ENCODE measurements at places on chromosomes 2 and 18.

GRCh38 chr2:140797718-140798117, 1333.1 kb downstream of the LRP1B start:
- no peak for DNase-seq

- no peak for DNase-seq
These were observed 36.9 kb upstream of the BMPR2 start for GRCh38 chr2:202339071-202339870.

DNA sequence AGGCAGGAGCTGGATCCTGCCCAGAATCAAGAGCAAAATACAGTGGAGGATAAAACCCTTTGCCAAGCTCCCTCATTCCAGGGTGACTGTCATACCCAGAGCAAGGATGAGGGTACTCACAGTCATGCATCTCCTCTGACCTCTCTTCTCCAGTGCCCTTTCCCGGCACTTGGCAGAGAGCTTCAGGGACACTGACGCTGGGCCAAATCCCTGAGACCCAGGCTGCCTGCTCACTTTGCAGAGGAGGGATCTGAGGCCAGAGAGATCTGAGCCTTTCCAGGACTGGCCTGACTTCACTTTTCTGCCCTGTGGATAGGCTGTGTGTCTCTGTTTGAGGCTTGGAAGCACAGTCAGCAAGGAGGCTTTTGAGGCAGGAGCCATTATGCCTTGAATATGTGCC, 330.0 kb downstream of the CELF4 start:
- DNase-seq: no peak

DNA sequence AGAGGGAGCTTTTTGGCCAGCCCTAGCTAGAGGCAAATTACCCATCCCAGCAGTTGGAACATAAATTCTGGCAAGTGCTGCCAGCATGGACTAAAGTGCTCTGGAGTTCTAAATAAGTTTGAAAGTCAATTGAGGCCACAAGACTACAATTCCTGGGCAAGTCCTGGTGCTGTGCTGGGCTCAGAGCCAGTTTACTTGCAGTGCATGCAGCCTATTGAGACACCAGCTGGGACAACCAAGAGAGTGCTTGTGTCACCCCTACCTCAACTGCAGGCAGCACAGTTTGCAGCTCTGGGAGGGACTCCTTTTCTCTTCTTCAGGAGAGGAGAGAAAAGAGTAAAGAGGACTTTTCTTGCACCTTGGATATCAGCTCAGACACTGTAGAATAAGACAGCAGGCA, 277.2 kb upstream of the TMEFF2 start:
- no peak for DNase-seq

- no peak for DNase-seq
These were observed 568.2 kb downstream of the THSD7B start for GRCh38 chr2:137333386-137334165.

DNA sequence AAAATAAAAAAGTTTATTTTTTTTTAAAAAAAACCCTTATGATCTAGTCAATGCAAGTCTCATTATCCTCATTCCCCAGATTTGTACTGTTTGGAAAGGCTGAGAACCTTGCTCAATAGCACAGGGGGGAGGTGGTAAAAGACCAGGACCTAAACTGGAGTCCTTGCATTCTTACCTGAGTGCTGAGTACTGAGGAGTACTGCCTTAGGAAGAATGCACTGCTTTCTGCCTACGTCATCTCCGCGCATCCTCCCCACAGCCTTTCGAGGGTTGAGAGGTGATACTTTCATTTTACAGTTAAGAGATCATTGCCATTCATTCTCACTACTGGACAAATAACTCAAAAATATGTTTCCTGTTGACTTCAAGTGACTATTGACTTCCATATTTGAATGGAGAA, 73.8 kb downstream of the MAP3K20 start:
- DNase-seq: no peak

DNA sequence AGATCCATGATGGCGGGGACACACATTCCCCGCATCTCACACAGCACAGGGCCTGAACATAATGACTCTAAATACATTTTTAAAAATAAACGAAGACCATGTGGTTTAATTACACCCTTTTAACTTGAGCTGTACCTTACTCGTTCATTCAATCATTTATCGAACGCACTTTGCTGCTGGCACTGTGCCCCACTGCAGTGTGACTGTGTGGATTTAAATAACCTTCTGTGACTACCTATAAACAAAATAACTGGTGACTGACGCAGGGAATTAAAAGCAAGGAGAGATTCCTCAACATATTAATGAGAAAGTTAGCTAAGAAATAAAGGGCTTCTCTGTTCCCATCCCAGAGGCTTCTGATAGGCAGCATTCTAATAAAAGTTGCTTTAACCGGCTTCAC, 10.9 kb upstream of the FZD7 start:
- no peak for DNase-seq

DNA sequence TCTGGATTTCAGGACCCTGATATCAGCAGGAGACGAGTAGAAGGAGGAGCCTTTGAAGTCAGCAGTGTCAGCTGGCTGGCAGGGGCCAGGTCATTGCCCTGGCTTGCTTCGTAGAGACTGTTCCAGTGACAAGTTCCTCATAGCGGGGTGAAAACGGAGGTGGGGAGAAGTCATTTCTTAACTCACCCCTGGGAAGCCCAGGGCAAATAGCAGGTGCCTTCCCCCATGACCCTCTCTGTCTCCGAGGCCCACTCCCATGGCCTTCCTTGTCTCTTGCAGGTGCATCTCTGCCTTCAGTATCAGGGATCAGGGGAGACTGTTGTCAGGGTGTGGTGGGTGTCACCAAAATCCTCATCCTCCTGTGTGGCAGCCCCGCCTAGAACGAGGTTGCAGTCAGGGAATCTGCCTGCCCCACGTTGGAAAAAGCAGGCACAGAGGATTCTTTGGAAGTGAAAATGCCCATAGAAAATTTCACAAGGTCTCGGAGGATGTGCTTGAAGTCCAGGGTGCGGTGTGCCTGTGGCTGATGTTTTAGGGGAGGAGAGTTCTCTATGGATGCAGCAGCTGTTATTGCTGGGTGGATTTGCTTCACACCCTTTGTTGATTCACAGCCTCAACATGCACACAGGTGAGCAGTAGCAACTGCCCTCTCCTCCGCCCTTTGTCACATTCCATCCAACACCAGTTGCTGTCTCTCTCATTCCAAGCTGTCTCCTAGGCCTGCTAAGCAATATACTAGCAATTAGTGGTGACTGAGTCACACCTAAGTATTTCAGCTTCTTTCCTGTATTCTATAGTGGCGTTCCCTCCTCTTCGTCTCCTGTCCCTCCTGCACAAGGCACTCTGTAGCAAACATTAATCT, 142.6 kb upstream of the FHL2 start:
- DNase-seq: no peak
